ENCODE measurements at places on chromosomes 6 and 20. TPM values are rescaled to one million over a fixed set of nuclear protein-coding genes. Genes with fewer than 3 reads are reported as not detected.

DNA sequence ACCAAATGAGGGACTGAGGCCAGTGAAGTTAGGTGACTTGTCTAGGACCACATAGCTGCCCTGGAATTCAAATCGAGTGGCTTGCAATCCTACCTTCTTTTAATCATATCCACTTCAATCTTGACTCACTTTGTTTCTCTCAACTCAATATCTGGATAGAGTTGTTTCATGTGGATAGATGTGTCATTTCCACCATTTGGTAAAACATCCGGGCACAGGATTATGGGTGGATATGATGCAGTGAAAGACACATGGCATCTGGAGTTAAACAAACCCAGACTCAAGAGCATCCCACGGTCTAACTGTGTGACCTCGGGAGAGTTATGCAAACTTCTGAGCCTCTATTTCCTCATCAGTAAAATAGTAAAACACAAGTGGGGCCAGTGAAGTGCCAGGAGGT lies 103.6 kb upstream of the CNKSR3 start:
- no peak for DNase-seq

The GRIK2 gene
- 0.72 TPM for total RNA-seq

DNA sequence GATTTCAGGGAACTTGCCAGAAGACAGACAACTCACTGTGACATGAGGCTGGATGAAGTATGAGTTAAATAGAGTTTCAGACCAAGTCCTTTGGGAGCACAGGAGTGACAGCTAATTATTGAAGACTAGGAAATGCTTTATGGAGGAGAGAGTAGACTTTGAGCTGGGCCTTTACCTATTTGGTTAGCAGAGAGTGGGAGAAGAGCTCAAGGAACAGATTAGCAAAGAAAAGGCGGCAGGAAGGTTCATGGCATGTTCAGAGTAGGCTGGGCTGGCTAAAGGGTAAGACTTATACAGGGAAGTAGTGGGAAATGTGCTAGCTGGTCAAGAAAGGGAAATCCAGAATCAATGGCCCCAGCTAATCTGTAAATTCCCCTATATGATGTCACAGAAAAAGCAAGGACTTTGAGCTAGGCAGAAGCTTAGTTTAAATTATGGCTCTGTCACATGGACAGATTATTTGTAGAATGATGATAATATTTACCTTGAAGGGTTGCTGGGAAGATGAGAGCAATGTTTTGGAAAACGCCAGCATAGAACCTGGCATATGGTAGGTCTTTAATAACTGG lies 19.0 kb downstream of the CEP250 start:
- no peak for DNase-seq

The TMC2 gene
- not detected for total RNA-seq

- DNase-seq: peak; percentile 82
Observed at GRCh38 chr6:149834513-149835481, 29.4 kb downstream of the LRP11 start.

GRCh38 chr6:51459958-51460357 lies 627.5 kb downstream of the PKHD1 start:
- DNase-seq: no peak

- no peak for DNase-seq
Observed at GRCh38 chr20:47118206-47118605, 223.6 kb downstream of the EYA2 start.

DNA sequence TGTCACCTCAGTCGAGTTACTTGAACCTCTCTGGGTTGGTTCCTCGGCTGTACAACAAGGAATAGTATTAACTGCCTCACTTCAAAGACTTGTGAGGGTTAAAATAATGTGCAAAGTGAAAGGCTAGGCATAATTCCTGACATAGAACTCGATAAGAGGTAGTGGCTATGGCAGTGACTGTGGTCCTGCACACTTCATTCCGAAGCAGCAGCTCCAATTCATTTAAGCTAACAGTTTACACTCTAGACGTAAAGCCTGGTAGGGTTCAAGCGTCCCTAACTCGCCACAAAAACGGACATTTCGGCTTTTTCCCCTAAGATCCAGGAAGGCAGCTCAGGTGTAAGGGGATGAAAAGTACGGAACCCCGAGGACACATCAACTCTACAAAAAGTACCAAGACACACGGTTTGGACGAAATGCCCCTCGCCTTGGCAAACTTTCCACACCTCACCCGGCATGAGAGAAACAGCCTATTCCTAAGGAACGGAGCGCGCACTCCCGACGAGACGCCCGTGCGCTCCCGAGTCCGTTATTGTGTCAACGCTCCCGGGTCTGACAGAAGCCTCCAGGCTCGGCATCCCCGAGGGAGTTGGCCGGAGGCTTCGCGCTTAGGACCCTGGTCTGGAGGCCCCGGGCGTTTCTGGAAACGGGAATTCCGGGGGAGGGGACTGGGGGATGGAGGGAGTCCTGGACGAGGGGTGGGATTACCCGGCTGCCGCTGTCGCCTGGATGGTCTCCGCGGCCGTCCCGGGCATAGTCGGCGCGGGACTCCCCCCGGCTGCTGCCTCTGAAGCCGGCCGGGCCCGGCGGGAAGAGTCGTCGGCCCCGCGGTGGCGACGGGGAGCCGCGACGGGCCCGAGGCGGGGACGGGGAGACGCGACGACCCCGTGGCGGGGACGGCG lies 937 bp downstream of the ZNF318 start:
- peak; percentile 88 for DNase-seq

DNA sequence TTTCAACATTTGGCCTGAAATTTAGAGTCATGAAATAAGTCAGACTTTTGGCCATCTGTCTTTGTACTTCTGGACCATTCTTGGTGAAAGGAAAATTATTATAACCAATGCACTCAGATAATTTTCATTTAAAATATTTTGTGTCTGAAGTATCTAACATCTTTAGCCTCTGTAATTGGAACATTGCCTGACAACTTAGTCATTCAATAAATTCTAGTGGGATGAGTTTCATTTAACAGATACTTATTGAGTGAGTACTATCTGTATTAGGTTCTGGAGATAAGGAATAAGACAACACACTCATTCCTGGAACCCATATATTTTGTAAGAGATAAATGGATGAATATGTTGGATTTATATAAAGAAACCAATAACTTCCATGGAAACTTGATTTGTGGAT lies 536.0 kb downstream of the BCKDHB start:
- DNase-seq: no peak

GRCh38 chr6:19231878-19232561 lies 605.1 kb upstream of the ID4 start:
- DNase-seq: no peak

The RAD21L1 gene
- not detected for total RNA-seq
